ENCODE measurements at places on chromosomes 1 and 21.

- no peak for DNase-seq
Measured at GRCh38 chr1:198519639-198520501, 20.6 kb downstream of the ATP6V1G3 start.

GRCh38 chr1:150477733-150478132 lies 9.5 kb upstream of the TARS2 start:
- peak; percentile 79 for DNase-seq

GRCh38 chr1:29388884-29389283 lies 152.6 kb downstream of the PTPRU start:
- no peak for DNase-seq

DNA sequence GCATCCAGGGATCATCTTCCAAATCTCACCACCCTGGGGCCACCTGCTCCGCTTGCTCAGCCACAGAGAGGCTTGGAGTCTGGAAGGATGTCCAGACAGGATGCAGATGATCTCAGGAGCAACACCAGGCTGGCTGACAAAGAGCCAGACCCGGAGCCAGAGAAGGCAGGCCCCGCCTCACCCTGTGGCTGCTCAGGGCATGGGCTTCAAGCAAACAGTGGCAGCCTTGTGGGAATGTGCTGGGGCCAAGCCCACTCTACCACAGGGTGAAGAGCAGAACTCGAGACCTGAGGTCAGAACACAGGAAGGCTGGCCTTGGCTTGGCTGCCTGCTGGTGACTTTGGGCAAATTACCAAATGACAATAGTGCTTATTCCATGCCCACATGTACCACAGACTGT lies 45.5 kb downstream of the MRPL37 start:
- DNase-seq = no peak
